Stimulated activated naive CD4-positive, alpha-beta T cell treated with Interleukin-2 at 50 U/mL for 16 hours (primary cell): ENCODE measurements at places on chromosomes 4 and X.
A peak's percentile ranks its signal among the peaks of the same experiment; 100 is the strongest.

DNA sequence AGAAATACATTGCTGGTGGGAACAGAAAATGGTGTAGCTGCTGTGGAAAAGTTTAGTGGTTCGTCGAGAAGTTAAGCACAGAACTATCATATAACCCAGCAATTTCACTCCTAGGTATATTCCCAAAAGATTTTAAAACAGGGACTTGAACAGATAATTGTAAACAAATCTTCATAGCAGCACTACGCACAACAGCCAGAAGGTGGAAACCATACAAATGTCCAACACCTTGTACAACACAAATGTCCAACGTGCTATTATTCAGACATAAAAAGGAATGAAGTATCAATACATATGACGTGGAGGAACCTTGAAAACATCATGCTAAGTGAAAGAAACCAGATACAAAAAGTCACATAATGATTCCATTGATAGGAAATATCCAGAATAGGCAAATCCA lies 37.9 kb downstream of the CUL4B start:
- no peak for DNase-seq

DNA sequence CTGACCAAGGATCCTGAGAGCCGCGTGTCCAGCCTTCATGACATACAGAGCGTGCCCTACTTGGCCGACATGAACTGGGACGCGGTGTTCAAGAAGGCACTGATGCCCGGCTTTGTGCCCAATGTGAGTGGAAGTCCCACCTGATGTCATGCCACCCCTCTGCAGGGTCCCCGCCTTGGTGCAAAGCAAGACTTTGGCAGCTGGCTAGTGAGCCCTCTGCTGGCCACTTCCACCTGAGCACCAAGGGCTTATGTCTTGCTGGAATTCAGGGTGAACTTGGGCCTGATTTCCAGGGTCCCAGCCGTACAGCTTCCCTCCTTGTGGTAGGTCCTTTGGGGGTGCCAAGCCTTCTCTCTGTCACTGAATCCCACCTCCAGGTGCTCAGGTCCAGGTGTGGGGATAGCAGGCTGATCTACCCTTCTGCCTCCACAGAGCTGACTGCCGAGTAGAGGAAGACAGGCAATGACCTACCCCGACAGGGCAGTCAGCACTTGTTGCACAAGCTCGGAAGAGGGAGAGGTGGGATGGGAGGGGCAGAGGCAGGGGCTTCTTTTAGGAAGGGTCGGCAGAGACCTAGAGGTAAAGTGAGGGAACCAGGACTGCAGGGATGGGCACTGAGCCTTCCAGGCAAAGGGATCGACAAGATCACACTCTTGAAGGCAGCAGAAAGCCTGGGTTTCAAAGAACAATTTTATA lies 248.1 kb downstream of the EVC2 start:
- no peak for DNase-seq

- no peak for DNase-seq
Observed at GRCh38 chr4:5200513-5200912, 149.2 kb downstream of the STK32B start.

GRCh38 chr4:181877329-181877848 lies 365.8 kb upstream of the TENM3 start:
- no peak for DNase-seq

GRCh38 chrX:129719931-129720530 lies 18.7 kb upstream of the XPNPEP2 start:
- DNase-seq, result no peak

DNA sequence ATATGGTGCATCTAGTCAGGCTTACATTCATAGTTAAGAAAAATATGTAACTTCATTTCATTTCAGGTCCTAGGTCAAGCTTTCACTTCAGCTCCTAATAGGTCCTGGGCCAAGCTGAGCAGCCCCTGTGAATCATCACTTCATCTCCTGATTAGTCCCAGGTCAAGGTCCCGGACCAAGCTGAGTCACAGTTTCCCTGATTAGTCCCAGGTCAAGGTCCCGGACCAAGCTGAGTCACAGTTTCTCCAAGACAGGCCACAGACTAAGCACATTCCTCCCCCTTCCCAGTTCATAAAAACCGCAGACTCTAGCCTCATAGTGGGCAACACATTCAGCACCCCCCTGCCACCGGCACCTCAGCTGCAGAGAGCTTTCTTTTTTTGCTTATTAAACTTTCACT lies 1331.8 kb downstream of the PCDH19 start:
- DNase-seq, result no peak

DNA sequence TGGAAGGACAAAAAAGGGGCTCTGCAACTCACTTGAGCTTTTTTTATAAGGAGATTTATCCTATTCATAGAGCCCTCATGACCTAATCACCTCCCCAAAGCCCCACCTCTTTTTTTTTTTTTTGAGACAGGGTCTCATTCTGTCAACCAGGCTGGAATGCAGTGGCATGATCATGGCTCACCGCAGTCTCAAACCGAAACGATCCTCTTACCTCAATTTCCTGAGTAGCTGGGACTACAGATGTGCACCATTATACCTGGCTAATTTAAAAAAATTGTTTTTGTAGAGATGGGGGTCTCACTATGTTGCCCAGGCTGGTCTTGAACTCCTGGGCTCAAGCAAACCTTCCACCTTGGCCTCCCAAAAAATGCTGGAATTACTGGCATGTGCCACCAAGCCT lies 61.6 kb upstream of the PDGFRA start:
- no peak for DNase-seq

DNA sequence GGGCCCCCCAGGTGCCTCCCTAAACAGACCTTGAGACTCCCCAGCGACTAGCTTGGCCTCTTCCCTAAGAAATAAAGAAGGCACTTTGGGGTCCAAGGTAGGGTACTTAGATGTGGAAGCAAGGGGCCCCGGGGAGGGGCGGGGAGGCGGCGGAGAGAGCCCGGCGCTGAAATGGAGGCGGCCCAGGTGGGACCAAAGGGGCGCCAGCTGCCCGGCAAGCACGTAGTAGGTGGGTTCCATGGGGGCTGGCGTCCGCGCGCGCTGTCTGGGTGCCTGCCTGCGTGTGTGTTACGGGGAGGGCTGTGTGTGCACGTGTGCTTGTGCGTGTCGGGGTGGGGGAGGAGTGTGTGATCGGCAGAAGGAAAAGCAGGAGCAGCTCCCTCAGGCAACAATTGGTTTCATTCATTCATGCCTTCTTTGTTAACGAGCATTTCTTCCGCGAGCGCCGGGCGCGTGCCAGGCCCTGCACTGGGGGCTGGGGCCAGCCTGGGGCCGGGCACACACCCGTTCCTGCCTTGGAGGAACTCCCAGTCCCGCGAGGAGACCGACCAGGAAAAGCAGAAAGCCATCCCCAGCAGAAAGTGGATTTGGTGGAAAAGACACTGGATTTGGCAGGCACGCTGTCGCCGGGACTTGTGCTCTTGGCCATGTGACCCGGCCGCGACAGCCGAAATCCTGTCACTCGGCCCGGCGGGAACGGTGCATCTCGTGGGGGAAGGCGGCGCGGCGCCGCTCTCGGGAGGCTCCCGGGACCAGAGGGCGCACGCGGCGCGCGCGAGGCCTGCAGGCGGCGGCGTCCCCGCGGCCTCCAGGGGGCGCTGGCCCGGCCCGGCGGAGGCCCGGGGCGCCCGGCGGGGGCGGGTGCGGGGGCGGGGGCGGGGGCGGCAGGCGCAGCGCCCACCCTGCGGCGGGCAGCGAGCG lies 3.3 kb upstream of the DUSP9 start:
- no peak for DNase-seq

- DNase-seq, result no peak
Observed at GRCh38 chrX:70480660-70481018, 36.0 kb downstream of the DLG3 start.

- DNase-seq, result no peak
Observed at GRCh38 chrX:48798318-48798717, 3.5 kb upstream of the HDAC6 start.

GRCh38 chr4:129335818-129336217 lies 239.9 kb downstream of the C4orf33 start:
- no peak for DNase-seq

GRCh38 chr4:87697945-87698344 lies 47.9 kb downstream of the DMP1 start:
- no peak for DNase-seq

DNA sequence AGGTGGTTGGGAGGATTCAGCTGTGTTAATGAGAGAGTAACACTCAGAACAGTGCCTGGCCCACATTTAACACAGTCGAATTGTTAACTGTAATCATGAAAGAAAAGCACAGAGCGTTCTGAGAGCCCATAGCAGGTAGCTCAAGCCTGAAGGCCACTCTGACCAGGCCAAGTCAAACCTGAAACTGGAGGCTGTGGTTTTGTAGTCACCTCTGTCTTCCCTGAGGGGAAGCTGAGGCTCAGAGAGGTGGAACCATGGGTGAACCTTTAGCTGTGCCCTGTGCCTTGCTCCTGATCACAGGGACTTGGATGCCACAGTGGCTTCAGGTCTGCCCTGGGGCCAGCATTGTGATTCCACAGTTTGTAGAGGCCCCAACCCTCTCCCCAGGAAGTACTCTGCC lies 16.6 kb upstream of the UBA1 start:
- no peak for DNase-seq

GRCh38 chr4:126752702-126753101 lies 880.1 kb upstream of the INTU start:
- DNase-seq, result no peak

- no peak for DNase-seq
Observed at GRCh38 chrX:48613502-48614160, 16.3 kb downstream of the WDR13 start.

DNA sequence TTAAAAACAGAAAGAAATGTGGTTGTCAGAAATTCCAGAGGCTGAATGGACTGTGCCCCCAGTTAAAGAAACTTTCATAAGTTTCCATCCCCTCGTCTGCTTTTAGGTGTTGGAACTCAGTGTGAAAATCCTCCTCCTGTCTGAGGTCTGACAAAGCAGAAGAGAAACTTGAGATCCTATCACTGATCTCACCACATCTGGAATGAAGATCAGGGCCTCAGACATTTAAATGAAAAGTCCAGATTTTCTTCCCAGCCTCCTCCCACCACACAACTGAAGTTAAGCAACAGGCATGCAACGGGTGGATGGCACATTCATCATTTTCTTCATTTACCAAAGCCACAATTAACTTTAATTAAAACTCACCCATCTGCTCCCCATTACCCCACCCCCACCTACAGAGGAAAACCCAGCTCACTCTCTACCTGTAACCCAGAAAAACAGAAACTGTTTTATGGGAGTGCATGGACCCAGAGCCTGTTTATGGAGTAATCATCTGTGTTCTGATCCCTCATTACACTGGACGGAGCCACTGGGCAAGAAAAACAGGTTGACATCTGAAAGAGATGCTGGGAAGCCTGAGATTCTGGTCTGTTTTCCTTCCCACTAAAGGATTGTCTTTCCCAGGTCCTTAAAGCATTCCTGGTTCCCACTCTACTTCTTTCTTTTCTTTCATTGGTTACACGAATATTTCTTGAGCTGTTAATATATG lies 58.1 kb upstream of the HOPX start:
- no peak for DNase-seq

- DNase-seq, result no peak
Observed at GRCh38 chr4:24285759-24286158, 298.6 kb downstream of the DHX15 start.

GRCh38 chr4:152673489-152673888 lies 6.3 kb downstream of the TMEM154 start:
- no peak for DNase-seq

DNA sequence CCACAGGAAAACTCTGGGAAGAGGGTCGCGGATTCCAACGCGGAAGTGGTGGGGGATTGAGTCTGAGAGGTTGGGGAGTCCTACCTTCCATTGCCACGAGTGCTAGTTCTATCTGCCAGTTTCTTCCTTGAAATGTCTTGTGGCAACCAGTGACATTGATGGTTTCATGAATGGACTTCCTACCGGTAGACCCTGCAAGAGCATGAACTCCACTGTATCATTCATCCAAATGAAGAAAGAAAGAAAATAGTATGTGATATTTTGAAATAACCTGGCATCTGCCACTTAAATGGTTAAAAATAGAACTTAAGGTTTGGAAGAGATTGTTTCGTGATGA lies 1.1 kb upstream of the SLC10A7 start:
- no peak for DNase-seq

- peak; percentile 38 for DNase-seq
Observed at GRCh38 chrX:41180194-41180908, 95.1 kb downstream of the USP9X start.

- no peak for DNase-seq
Observed at GRCh38 chr4:188262464-188262863, 123.2 kb downstream of the TRIML1 start.

DNA sequence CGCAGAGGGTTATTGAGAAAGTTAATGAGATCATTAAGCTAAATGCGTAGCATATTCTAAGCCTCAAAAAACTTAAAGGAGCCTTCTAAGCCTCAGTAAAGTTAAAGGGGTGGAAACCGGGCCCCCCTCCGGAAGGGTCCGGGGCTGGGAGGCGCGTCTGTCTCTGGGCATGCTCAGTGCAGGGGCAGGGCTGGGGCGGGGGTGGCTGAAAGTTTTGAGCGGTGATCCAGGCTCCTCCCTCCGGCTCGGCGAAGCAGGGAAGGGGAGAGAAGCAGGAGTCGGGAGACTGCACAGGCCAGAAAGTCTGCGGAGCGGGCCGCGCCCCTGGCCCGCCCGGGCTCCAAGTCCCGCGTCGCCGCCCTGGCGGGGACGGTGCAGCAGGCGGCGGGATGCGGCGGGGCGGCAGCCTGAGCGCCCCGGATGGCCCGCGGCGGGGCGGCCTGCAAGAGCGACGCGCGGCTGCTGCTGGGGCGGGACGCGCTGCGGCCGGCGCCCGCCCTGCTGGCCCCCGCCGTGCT lies at the start of gene EVC:
Gene EVC, plus strand, starts transcription at position 241 of the 518 bp plus-strand sequence. Its CDS starts 180 bp downstream, at position 421.
- peak; percentile 18 for DNase-seq

DNA sequence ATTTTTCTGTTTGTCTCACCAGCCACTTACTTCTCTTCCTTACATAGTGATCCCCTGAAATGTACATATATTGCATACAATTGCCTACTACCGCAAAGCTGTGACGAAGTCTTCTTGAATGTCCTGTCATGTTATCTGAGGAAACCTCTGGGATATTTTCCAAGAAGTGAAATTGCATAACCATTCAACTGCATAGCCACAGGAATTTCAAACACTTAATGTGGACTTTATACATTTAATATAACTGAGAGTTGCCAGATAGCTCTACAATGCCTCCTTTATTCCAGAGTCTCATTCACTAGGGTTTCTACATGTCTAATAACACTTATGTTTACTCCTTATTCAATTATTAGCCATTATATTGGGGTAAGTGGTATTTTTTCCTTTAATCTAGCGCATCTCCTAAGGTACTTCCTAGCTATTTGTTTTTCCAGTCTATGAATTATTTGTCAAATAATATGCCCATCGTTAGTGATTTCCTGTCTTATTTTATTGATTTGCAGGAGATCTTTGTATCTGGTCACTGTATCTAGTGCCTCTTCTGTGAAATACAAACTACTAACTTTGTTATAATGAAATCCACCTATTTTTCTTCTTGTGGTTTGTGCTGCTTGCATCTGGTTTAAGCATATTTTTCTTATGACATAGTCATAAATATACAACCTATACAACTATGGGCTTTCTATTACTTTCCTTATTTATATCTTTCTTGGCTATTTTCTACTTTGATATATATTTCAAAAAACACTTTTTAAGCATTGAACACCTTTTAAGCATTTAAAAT lies 69.2 kb upstream of the GRID2 start:
- no peak for DNase-seq

GRCh38 chr4:149897783-149898182 lies 82.1 kb upstream of the IQCM start:
- no peak for DNase-seq

- no peak for DNase-seq
Observed at GRCh38 chrX:39750256-39750790, 347.4 kb downstream of the BCOR start.
